Activated CD8-positive, alpha-beta memory T cell treated with anti-CD3 and anti-CD28 coated beads for 36 hours (primary cell): ENCODE measurements at places on chromosomes 1 and 21. TPM values are rescaled to one million over a fixed set of nuclear protein-coding genes. Genes with fewer than 3 reads are reported as not detected.

The URB2 gene
- total RNA-seq, result 36.7 TPM

The HCN3 gene
- 3.4 TPM for total RNA-seq

The AADACL4 gene
- total RNA-seq, result not detected

The FLG2 gene
- not detected for total RNA-seq
